ENCODE measurements at places on chromosomes 1 and 21. TPM values are rescaled to one million over a fixed set of nuclear protein-coding genes. Genes with fewer than 3 reads are reported as not detected.

JAM2 gene
- total RNA-seq: not detected

EPHA10 gene
- not detected for total RNA-seq

NID1 gene
- total RNA-seq: 0.27 TPM

GRCh38 chr1:231903586-231904081 is 277.0 kb downstream of the DISC1 start:
- H3K27ac ChIP-seq: no peak overlapping the region
- H3K36me3 ChIP-seq: no peaks in the 10 kb centered on the region
- H3K27me3 ChIP-seq: no peaks in the 10 kb centered on the region

GRCh38 chr1:211908453-211908852 is 77.9 kb upstream of the LPGAT1 start:
- H3K36me3 ChIP-seq: no peaks in the 10 kb centered on the region
- no peaks in the 10 kb centered on the region for H3K4me1 ChIP-seq
- no peak overlapping the region for H3K27ac ChIP-seq

DNA sequence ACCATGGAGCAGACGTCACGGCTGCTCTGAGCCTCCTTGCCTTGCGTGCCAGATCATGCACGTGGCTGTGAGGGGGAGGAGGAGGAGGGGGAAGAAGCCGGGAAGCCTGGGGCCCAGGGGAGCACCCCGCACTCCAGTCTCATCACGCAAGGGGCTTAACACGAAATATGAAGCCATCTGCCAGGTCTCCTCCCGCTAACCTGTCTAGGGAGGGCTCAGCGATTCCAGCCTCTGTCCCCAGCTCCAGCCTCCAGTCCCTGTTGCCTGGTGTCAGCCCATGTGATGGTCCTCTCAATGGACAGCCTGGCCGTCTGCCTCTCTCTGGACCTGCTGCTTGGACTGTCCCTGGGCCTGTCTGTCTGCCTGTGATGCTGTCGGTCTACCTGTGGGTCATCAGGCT is 22.5 kb upstream of the C1QA start:
- H3K27ac ChIP-seq: no peak overlapping the region
- H3K36me3 ChIP-seq: no peaks in the 10 kb centered on the region
- H3K4me3 ChIP-seq: no peak overlapping the region
- peaks cover 45% of the 10 kb centered on the region for H3K27me3 ChIP-seq
- H3K4me1 ChIP-seq: no peaks in the 10 kb centered on the region
- no peak for DNase-seq

DNA sequence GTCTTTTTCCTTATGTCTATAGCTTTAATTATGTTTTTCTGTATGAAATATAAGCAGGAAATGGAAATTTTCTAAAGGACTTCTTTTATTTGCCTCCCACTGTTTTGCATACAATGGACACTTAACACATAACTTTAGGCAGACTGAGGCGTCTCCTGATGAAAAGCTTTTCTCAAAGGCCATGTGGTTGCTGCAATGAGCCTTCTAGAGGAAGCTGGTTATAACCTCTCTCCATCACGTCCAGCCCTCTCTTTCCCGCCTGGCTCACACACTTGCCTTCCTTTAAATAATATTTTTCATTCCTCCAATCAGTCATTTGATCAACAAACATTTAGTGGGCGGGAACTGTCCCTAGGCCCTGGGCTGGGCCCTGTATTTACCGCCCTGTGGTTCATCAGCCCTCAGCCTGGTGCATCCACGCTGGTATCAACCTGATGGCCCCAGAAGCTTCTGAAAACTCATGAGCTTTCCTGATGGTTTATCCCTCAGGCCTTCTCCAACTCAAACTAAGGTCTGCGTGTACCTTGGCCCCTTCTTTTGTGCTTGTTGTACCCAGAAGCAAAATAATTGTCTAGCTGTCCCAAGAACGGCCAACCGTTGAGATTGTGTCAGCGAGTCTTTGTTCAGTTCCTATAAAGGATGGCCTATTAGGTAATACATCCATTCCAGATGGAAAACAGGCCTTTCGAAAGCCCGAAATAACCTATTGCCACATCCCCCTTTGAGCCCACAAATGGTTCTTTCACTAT is 75.3 kb upstream of the LYST start:
- H3K27ac ChIP-seq: no peak overlapping the region
- no peak overlapping the region for H3K4me3 ChIP-seq
- no peaks in the 10 kb centered on the region for H3K36me3 ChIP-seq
- H3K4me1 ChIP-seq: no peaks in the 10 kb centered on the region
- no peak for DNase-seq
- H3K27me3 ChIP-seq: peaks cover 16% of the 10 kb centered on the region

DNA sequence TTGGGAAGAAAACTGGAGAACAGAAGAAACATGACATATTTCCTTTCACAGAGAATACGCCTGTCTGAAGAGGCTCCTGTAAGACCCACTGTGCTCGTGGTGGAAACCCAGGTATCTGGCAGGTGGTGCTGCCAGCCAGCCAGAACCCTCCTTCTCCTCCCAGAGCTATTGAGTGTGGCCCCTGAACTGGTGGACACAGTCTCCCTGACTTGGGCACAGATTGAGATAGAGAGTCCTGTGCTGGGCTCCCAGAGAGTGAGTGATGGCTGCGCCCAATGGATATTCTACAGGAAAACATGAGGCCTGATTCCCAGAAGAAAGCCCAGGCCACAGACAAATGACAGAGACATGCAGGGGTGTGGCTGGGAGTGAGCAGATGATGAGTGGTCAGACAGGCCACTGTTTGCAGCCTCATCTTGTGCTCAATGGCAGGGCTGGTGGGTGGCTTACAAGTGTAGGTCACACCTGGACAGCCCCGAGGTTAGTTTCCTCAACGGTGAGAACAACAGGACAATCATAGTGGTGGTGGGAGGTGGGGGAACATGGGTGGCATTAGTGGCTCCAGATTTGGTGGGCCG is 127.9 kb downstream of the PTPRU start:
- no peaks in the 10 kb centered on the region for H3K4me1 ChIP-seq
- H3K36me3 ChIP-seq: no peaks in the 10 kb centered on the region
- no peak overlapping the region for H3K27ac ChIP-seq
- peaks cover 43% of the 10 kb centered on the region for H3K27me3 ChIP-seq
- no peak overlapping the region for H3K4me3 ChIP-seq

- peaks cover 4% of the 10 kb centered on the region for H3K4me1 ChIP-seq
- H3K27me3 ChIP-seq: 0 out of 3 replicates have a peak, but pooled peaks cover 2% of the 10 kb centered on the region
- DNase-seq: no peak
- no peak overlapping the region for H3K27ac ChIP-seq
- H3K4me3 ChIP-seq: no peak overlapping the region
- H3K36me3 ChIP-seq: no peaks in the 10 kb centered on the region
These were observed 99.5 kb upstream of the GJB5 start for GRCh38 chr1:34655206-34655874.

- H3K27me3 ChIP-seq: no peaks in the 10 kb centered on the region
- no peak overlapping the region for H3K27ac ChIP-seq
- no peak overlapping the region for H3K4me3 ChIP-seq
- H3K36me3 ChIP-seq: peaks cover 22% of the 10 kb centered on the region
- H3K4me1 ChIP-seq: peaks cover 11% of the 10 kb centered on the region
- DNase-seq: no peak
These were observed 5.7 kb downstream of the UBXN11 start for GRCh38 chr1:26300578-26301275.

All from K562 (cell line).